ENCODE measurements at places on chromosomes 4 and X.

DNA sequence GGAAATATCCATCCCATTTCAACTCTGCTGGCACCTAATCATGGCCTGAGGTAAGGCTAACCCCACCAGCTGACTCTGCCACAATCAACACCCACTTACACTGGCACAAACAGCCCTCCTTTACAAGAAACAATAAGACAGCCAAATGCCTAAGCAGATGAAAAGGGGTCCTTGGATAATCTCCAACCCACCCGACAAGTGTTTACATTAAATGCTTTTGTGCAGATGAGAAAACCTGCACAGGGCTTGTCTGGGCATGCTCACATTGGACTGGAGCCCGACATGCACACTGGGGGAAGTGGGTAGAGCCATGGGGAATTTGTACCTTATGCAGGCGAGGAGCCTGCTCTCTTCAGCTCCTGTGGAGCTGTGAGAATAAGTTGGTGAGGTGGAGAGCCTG is 138.9 kb upstream of the ITM2A start:
- DNase-seq = no peak

GRCh38 chr4:87451537-87451936 is 29.2 kb downstream of the NUDT9 start:
- peak; percentile 6 for DNase-seq

GRCh38 chrX:38768079-38768478 is 33.2 kb upstream of the MID1IP1 start:
- peak; percentile 24 for DNase-seq

GRCh38 chr4:171710743-171711142 is 102.5 kb upstream of the GALNTL6 start:
- no peak for DNase-seq

GRCh38 chr4:41590591-41590990 is 52.6 kb downstream of the LIMCH1 start:
- no peak for DNase-seq

GRCh38 chrX:119760026-119760877 is 1.9 kb downstream of the SOWAHD start:
- no peak for DNase-seq

GRCh38 chr4:146105464-146105863 is 70.1 kb upstream of the LSM6 start:
- no peak for DNase-seq

DNA sequence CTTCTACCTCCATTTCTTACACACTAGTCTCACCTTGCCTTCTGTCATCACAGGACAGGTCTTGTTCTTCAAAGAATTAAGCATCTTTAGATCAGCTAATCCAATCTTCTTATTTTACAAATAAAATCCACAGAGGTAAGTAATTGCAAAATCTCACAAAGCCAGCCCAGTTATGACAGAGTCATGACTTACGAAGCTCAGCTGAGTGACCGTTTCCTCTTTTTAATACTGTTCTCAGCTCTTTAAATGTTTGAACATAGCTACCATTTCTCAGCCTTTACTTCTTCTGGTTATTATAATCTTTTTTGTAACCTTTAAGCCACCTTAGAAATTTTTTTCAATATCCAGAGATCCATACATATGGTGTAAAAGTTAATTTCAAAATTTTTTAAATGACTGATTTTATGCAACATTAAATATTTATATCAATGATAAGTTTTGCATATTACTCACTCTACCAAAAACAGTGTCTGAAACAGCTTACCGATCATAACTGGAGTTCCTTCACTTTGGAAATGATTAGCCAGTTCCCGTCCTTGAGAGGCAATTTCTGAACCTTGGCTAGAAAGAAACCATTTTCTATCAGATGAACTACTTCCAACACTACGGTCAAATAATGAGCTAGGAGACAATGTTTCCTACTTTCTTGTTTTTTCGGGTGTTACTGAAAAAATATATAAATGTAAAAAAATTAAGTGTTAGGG is 8.8 kb downstream of the ANKRD37 start:
- no peak for DNase-seq

DNA sequence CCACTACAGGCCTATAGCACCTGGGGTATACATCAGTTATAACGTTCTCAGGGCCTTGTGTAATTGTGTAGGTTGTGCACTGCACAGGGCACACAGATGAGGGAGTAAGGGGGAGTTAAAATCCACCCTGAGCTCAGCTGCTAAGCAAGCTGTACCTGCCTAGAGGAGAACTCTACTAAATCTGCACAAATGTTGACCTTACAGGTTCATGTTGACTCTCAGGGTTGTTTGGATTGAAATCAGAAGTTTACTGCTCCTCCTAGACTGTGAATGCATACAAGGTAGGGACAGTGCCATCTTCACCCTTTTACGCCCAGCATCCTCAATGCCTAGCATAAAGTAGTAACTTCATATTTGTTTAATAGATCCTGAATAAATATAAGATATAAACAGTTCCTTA is 89.8 kb downstream of the SMARCA1 start:
- no peak for DNase-seq

- DNase-seq = no peak
These were observed 2.0 kb downstream of the CPLX1 start for GRCh38 chr4:823761-824460.

- no peak for DNase-seq
These were observed 17.0 kb downstream of the STK26 start for GRCh38 chrX:132040066-132040465.
